ENCODE measurements at places on chromosomes 4 and X.
A peak's percentile ranks its signal among the peaks of the same experiment; 100 is the strongest.

GRCh38 chrX:37815366-37815765 is 32.0 kb downstream of the DYNLT3 start:
- no peak for DNase-seq

DNA sequence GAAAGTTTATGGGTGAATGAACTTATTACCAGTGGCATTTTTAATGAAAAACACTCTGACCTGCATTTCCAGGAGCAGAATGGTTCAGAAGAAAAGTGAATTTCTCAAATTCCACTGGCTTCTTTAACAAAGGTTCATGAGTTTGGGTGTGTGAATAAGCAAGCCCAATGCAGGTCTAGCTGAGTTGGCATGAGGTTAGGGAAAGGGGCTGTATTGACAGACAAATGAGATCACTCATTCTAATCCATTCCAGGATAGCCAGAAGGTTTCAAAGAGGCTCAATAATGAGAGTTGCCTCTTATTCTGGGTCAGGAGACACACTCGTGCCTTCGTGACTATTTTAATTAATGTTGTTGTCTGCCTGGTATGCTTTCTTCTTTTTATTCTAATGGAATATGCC is 43.7 kb upstream of the NPY2R start:
- no peak for DNase-seq

- DNase-seq = no peak
Measured at GRCh38 chr4:154485127-154485773, 6.3 kb downstream of the DCHS2 start.

DNA sequence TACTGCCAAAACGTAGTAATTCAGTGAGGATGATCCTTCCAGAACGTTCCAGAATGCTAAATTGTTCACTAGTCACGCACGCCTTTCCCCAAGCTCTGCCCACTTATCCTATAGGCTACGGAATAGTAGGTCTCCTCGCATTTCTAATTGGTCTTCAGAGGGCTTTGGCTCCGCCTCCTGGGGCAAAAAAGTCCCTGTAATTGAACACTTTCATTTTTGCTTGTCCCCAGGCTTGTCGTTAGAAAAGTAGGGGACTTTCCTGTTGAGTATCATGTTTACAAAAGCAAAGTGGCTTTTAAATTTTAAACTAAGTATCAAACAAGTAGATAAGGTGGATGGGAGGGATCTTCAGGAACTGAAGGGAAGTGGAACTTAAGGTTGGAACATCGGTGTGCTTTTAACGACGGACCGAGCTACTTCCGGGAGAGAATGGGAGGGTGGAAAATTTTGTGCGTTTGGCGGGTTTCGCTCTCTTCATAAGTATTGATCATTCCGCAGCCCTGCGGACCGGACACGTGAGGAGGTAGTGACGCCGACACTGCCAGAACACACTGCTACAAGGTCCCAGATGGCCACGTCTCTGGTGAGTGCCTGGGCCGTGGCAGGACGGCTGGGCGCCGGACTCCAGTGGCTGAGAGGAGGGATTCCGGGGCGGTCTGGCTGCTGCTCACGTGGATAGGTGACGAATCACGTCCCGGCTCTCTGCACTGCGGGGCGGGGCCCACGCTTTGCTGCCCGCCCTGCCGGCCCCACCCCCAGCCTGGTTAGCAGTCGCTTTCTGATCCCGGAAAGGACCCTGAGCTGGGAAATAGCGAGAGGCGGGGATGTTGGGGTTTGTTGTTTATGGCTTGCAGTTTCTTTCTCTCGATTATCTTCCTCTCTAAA is at the start of gene NXT2:
TSS of gene NXT2 (plus strand) at position 406 of the 885 bp plus-strand sequence. CDS start at position 569, 163 bp downstream.
- DNase-seq = peak; percentile 89

DNA sequence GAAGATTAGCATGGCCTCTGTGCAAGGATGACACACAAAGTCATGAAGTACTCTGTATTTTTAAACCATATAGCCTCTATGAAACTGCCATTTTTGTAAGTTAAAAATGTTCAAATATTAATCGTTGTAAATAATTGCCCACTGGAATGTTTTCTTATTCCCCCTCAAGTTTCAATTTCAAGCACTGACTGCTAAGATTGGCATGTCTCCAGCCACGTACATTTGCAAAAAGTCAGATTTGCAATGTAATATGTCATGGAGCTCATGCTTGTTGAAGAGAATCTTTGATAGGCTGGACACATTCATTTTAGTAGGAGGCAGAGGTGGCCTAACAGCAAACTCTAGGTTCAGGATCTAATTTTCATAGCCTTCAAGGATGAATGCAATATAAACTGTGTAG is 124.7 kb downstream of the CBR4 start:
- no peak for DNase-seq

GRCh38 chr4:157075811-157076577 is at the start of gene GLRB:
Gene GLRB (plus strand): TSS chr4:157076150. CDS start chr4:157078025, 1,875 bp downstream.
- peak; percentile 40 for DNase-seq

DNA sequence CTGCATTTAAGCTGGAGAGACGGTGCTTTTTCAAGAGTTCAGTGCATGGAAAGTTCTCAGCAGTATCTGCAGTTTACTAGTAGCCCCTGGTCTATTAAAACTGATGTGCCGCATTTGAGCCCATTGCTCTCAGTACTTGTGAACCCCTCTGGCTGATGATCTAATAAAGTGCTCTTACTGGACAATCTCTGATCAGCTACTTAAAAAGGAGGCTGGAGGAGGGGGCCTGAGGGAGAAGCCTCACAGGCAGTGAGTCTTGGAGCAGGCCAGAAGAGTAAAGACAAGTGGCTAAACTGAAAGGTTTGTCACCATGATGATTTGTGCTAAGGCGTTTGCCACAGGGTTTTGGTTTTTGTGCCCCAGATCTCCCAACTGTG is 138.5 kb downstream of the ARX start:
- DNase-seq = no peak

- no peak for DNase-seq
Measured at GRCh38 chr4:176638992-176639391, 153.7 kb downstream of the VEGFC start.

- DNase-seq = no peak
Measured at GRCh38 chrX:110055616-110056015, 52.7 kb downstream of the TMEM164 start.

DNA sequence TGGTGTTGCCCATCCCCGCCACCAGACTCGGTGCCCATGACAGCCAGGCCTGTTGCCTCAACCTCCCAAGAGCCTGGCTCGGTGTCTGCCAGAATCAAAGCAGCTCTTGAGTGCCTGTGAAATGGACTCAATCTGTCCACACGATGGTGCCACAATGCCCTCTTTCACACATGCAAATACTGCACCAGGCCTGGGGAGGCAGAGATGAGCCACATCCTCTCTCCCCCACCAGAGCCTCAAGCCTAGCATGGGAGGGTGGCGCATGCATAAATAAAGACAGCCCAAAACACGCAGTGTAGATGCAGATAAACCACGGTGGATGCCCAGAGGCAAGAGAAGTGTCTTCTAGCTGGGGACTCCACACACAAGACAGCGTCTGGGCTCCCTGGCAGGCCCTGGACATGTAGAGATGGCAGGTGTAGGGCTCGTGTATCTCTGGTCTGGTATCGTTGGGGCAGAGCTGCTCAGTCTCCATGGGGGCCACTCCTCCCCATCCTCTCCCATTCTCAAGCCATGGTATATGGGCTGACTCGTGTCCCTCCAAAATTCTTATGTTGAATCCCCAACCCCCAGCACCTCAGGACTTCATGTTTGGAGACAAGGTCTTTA is 65.6 kb downstream of the JAKMIP1 start:
- no peak for DNase-seq

- DNase-seq = no peak
Measured at GRCh38 chr4:147057611-147058190, 112.0 kb upstream of the TTC29 start.

DNA sequence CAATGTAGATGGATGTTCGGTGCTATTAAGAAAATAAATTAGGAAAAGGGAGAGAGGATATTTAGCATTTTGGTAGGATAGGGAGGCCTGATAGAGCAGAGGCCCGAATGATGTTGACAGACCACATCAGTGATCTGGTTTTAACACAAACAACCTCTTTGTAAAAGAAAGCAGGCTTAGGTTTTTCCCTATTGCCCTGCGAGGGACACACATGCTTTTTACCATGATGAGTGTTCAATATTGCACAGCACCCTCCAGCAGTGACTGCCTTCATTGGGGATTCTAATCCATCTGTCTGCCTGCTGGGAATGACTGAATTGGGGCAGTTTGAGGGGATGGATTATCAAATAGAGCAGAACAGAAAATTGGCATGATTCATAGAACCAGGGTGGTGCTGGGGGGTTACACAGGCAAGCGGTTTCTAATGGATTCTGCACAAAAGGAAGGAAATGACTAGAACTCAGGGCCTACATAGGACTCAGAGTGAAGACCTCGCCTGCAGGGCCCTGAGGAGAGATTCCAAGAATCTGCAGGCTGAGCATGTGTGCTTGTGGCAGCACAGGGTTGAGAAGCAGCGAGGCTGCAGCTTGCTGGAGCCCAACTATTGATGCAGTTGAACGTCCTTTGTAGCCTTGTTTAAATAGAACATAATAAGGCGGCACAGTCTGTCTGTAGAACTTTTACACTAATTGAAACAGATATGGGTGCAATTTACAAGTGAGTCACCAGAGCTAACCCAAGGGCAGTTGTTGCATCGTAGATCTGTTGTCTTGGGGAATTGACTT is 58.0 kb downstream of the RHOH start:
- DNase-seq = no peak

GRCh38 chr4:133156556-133156955 is 7.5 kb downstream of the PCDH10 start:
- no peak for DNase-seq

- DNase-seq = no peak
Measured at GRCh38 chr4:36054694-36055422, 189.5 kb downstream of the ARAP2 start.

GRCh38 chr4:4913628-4914027 is 54.2 kb downstream of the MSX1 start:
- no peak for DNase-seq

- no peak for DNase-seq
Measured at GRCh38 chrX:41621222-41621723, 67.5 kb upstream of the GPR34 start.

DNA sequence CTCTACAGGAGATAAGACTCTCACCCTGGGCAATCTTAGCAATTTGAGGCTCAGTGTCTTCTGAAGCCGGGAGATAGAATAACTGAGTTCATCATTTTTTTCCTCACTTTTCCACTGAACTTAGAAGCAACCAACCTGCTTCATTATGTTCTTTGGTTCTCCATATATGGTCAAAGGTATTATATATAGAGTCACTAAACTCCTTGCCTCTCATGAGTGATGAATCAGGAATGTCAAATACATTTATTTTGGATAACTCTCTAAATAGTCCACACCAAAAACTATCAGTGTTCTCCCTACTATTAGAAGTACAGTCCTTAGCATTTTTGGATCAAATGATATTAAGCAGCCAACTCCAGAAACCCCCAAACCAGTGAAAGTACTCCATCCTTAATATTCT is 421.5 kb upstream of the EPHA5 start:
- no peak for DNase-seq

DNA sequence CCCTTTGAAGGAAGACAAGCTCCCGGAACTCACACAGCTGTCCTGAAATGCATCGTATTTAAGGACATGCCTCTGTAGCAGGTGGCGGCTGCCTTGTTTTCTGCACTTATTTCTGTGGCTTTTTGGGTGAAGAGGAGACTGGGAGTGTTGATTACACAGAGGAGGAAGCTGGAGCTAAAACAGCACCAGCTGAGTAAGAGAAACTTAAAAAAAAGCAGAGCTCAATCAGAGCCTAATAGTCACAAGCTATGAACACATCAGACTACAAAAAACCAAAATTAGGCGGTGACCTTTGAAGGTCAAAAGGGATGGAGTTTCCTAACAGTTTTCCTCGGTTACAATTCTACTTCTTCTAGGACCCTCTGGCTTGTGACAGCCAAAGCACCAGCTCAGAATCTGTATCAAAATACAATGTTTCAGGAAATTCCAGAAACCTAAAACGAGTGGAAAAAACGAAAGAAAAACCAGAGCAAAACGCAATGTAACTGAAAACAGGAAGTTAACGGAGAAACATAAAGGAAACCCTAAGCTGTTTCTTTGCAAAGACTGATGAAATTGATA is 13.5 kb downstream of the PRKX start:
- DNase-seq = no peak

GRCh38 chrX:26851981-26852380 is 611.2 kb downstream of the PPP4R3C start:
- DNase-seq = no peak

DNA sequence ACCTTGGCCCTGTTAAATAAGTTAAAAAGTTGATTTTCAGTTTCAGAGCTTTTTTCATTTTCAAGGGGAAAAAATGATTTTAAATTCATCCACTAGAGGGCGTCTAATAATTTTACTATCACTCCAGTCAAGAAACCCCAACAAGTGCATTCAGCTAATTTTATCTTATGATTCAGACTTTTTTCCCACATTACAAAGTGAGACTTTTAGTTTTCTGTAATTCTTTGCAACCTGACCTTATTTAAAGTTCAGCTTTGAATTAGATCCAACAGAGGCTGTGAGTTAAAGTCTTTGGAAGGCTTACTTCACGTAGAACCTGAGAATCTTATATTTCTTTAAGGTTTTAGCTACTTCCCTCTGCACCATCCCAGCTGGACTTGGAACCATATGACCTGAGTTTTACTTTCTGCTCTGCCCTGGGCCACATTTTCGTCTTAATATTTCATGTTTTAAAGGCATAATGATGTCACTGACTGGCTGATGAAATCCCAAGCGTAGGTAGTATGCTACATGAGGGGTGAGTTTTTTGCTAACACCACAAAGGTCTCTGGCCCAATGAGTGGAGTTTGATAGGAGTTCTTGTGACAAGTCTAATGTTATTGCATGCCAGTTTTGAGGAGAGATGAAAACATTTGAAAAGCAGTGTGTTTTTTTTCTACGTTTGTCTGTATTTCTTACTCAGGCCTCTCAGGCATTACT is 7.2 kb downstream of the GNRHR start:
- no peak for DNase-seq

DNA sequence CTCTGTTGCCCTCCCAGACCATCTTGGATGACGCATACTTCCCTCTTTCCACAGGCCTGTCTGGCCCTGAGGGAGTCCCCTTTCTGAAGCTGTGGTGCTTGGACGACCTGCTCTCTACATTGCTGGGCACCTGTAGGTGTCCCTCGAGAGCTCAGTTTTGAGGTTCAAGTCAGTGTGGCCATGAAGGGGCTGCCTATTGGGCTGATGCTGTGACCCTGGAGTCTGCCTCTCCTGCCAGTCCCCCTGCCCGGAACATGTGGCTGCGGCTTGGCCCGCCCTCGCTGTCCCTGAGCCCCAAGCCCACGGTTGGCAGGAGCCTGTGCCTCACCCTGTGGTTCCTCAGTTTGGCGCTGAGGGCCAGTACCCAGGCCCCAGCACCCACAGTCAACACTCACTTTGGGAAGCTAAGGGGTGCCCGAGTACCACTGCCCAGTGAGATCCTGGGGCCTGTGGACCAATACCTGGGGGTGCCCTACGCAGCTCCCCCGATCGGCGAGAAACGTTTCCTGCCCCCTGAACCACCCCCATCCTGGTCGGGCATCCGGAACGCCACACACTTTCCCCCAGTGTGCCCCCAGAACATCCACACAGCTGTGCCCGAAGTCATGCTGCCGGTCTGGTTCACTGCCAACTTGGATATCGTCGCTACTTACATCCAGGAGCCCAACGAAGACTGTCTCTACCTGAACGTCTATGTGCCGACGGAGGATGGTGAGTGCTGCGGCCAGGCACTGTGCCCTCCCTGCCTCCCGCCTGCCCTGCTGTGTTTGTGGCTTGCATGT is 3.0 kb downstream of the NLGN3 start:
- DNase-seq = no peak

- DNase-seq = no peak
Measured at GRCh38 chr4:47465004-47465403, 1.5 kb upstream of the COMMD8 start.

Measured in ovary (tissue), 10 donors.